ENCODE measurements at places on chromosomes 1 and 21.
A peak's percentile ranks its signal among the peaks of the same experiment; 100 is the strongest.

- DNase-seq, result no peak
Observed at GRCh38 chr1:151723726-151724370, 2.5 kb downstream of the RIIAD1 start.

DNA sequence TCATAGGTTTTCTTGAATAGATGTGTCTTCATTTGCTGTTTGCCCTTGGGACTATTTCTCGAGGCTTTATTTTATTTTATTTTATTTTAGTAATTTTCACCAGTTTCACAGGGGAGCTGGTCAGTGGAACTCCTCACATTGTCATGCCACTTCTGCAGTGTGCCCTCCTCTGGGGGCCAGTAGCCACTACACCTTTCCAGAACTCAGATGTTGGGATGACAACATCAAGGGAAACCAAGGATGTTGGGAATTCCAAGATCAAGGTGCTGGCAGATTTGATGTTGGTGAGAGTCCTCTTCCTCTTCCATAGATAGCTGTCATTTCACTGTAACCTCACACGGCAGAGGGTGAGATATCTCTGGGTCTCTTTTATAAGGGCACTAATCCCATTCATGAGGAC is 35.5 kb downstream of the SLC26A9 start:
- DNase-seq, result no peak

GRCh38 chr21:27168084-27168483 is 201.2 kb upstream of the ADAMTS5 start:
- DNase-seq, result no peak

DNA sequence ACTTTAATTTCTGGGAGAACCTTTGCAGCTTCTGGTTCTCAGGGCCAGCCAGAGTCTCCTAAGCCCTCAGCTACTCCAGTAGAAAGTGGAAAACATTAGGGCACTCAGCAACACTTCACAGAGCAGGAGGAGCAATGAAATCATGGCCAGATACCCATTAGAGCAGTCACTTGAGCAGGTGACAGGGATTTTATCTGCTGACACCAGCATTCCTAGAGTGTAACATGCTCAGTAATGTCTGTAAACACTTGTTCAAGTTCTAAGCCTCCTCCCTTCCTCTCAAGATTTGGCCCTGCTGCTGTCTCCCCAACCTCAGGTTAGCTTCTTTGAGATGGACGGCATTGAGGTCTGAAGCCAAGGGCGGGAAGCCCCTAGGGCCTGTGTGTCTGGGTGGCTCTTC is 218.0 kb downstream of the GRIK3 start:
- DNase-seq, result no peak

DNA sequence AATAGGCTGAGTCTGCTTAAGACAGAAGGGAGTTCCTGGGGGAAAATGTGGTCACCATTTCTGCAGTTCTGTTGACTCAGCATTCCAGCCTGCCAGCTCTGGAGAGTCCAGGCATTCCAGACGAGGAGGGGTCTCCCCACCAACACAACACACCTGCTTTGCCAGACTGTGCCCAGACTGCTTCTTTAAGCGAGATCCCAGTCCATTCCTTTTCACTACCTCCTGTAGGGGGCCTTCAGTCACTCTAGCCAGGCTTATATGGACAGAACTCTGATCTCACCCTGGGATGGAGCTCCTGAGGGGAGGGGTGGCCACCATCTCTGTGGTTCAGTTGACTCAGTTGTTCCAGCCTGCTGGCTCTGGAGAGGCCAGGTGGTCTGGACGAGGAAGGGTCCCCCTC is 48.5 kb downstream of the UBE2U start:
- no peak for DNase-seq

GRCh38 chr1:5611431-5611830 is 380.8 kb downstream of the NPHP4 start:
- no peak for DNase-seq

DNA sequence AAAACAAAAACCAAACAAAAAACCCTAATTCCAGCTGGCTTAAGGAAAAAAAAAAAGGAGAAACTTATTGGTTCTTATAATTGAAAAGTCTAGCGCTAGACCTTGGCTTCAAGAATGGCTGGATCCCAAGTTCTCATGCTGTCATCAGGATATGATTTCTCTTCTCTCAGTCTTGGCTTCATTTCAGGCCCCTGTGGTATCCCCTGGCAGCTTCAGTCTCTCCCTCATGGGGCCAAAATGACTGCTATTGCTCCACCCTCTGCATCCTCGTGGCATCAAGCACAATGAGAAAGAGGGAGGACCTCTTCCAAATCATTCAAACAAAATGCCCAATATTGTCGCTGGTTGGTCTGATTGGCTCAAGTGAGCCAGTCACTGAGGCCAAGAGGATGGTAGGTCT is 80.7 kb downstream of the GIPC2 start:
- DNase-seq, result no peak

- peak; percentile 1 for DNase-seq
Observed at GRCh38 chr1:214106375-214106774, 118.6 kb downstream of the PROX1 start.

DNA sequence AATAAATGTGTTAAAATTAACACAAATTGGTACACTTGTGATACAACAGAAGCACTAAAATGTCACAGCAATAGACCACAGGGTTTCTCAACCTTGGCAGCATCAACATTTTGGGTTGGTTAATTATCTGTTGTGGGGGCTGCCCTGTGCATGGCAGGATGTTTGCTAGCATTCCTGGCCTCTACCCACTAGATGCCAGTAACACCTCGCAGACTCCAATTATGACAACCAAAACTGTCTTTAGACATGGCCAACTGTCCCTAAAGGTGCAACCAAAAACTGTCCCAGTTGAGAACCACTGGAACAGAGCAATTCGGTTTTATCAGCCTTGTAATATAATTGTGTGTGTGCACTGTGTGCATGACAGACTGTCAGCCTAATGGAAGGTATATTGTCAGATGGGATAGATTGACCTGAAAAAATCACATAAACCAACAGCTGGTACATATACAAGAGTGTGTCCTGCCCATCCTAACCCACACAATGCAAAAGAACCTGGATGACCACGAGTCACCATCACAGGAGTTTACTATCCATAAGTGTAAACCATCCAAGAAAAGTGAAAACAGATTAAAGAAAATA is 13.5 kb upstream of the ERG start:
- DNase-seq, result no peak

GRCh38 chr1:51445351-51446090 is 73.5 kb downstream of the EPS15 start:
- no peak for DNase-seq

GRCh38 chr1:214952648-214953047 is 129.9 kb upstream of the KCNK2 start:
- DNase-seq, result peak; percentile 7

GRCh38 chr1:5943343-5944124 is 48.7 kb downstream of the NPHP4 start:
- DNase-seq, result no peak

GRCh38 chr1:174946031-174946430 is 53.7 kb upstream of the CACYBP start:
- no peak for DNase-seq

GRCh38 chr1:115656461-115657077 is 14.8 kb downstream of the VANGL1 start:
- no peak for DNase-seq

DNA sequence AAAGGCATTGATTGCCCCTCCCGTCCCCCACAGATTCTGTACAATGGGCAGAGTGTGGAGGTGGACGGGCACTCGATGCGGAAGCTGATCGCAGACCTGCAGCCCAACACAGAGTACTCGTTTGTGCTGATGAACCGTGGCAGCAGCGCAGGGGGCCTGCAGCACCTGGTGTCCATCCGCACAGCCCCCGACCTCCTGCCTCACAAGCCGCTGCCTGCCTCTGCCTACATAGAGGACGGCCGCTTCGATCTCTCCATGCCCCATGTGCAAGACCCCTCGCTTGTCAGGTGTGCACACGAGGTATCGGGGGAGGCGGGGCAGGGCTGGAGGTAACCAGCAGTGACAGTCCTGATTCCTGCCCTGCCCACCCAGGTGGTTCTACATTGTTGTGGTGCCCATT is 44.8 kb upstream of the KDM4A start:
- no peak for DNase-seq

GRCh38 chr1:227797144-227797543 is 18.3 kb upstream of the PRSS38 start:
- DNase-seq, result no peak

GRCh38 chr1:110062612-110063011 is 7.9 kb downstream of the ALX3 start:
- DNase-seq, result no peak

- DNase-seq, result no peak
Observed at GRCh38 chr1:244187310-244187709, 136.2 kb downstream of the ZBTB18 start.

DNA sequence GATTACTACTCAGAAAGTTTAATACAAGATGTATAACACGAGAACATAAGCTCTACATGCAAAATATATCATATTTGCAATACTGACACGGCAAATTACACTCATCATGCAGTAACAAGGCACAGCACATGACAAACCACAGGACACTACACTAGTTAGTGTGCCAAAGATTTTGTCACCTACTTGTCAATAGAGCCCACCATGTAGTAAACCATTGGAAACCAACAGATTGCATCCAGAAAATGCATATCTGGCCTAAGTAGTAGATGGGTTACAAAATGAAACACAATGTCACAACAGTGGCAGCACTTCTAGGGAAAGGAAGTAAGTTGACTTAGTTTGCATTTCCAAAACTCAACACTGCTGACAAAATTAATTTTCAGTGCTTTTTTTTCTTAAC is 288.9 kb downstream of the KCNT2 start:
- no peak for DNase-seq

- no peak for DNase-seq
Observed at GRCh38 chr21:31182231-31183140, 144.2 kb upstream of the KRTAP19-8 start.

GRCh38 chr1:213050745-213051126 is 305 bp upstream of the RPS6KC1 start:
- no peak for DNase-seq

DNA sequence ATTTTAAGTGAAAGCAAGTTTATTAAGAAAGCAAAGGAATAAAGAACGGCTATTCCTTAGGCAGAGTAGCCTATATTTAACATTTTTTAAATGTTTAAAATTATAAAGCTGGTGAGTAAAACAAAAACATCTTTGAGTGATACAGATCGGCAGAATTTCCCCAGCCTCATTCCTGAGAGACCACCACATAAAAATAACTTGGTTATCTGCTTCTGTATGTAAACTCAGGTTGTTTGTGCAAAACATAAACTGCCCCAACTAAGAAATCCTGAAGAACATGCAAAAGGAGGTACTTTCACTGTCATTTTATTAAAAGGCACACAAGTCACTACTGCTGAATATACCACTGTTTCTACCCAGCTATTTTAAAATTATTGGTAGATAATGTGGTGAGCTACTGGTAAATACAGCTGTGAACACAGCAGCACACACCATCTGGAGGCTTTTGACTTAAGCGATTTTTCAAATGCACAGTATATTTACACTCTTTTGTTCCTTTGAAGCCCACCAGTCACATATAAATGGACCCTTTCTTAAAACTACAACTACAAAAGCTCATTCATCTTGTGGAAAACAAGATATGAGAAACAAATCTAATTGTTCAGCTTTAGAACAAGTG is 119.3 kb downstream of the RERE start:
- no peak for DNase-seq

DNA sequence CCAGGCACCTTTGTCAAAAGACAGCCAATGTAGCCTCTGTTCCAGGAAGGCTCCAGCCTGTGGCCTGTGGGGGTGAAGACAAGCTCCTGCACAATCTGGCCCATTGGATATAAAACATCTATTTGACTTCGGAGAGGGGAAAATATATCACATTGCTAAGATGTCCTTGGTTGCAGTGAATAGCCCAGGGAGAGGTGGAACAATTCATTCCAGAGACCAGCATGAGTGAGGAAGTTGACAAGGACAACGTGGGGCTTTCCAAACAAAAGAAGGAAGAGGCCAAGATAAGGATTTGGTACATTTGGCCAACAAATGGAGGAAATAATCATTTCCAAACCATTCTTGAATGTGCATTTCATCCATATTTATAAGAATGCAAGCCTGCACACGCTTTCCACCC is 187.0 kb downstream of the ETS2 start:
- DNase-seq, result no peak

DNA sequence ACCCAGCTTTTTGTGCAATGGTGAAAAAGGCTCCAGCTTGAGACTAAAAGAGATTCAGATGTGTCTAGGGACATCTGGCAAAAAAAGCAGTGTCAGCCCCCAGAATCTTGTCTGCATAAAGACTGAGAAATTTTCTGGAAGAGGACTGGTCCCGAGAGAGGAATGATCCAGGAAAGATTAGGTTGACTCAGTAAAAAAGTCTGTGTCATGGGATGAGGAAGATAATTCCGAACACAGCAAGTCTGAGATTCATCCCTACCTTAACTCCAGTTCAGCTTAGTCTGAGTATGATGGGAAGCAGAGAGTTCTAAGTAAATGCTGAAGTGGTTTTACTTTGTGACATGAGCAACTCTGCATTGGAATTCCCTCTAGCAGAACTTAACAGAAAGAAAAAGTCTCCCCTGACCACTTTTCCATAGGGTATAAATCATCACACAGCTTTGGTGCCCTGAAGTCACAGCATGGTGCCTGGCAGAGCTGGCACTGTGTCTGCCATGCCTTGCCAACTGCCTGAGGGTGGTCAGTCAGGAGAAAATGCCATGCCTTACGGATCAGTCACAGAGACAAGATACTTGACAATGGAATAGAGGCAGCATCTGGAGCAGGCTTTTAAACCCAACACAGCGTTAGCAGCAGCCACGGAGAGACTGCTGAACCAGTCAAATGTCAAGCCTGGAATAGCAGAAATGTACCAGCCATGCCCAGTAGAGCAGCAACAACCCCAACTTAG is 153.4 kb downstream of the ZC3H11B start:
- DNase-seq, result no peak

DNA sequence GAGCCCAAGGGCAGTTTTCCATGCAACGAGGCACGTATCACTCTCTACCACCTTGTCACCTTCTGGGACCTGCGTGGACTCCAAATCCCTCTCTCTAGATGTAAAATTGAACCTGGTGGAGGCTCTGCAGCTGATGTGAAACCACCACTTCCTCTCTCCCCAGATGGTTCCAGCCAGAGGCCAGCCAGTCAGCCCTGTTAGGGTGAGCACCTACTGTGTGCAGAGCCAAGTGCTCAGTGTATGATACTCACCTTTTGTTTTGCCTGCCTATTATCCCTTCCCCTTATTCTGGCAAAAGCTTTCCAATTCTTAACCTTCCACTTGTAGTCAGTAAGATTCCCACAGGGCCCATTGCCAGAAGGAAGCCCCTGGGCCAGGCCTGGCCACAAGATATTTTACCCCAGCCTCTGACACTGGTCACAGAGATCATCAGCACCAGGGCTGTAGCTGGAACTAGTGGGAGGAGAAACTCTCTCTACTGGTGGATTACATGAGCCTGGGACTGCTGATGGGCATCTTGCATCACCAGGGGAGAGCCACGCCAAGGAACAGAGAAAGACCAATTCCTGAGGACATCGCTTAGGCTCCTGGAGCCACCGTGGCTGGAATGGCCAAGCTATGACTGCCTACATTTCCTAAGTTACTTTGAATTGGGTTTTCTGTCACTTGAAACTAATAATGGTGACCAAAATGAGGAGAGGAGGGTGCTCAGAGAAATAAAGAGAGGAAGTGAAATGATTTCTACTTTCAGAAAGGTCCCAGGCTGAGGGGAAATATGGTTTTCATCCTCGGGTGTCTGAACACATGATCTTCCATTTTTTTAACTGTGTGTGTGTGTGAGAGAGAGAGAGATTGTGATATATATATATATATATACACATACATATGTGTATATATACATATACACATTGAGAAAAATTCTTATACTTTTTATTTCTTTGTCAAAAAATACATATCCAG is 26.6 kb upstream of the RD3 start:
- no peak for DNase-seq

- DNase-seq, result no peak
Observed at GRCh38 chr1:210726621-210727020, 397.9 kb downstream of the HHAT start.
